ENCODE measurements at places on chromosomes 2 and 18.

DNA sequence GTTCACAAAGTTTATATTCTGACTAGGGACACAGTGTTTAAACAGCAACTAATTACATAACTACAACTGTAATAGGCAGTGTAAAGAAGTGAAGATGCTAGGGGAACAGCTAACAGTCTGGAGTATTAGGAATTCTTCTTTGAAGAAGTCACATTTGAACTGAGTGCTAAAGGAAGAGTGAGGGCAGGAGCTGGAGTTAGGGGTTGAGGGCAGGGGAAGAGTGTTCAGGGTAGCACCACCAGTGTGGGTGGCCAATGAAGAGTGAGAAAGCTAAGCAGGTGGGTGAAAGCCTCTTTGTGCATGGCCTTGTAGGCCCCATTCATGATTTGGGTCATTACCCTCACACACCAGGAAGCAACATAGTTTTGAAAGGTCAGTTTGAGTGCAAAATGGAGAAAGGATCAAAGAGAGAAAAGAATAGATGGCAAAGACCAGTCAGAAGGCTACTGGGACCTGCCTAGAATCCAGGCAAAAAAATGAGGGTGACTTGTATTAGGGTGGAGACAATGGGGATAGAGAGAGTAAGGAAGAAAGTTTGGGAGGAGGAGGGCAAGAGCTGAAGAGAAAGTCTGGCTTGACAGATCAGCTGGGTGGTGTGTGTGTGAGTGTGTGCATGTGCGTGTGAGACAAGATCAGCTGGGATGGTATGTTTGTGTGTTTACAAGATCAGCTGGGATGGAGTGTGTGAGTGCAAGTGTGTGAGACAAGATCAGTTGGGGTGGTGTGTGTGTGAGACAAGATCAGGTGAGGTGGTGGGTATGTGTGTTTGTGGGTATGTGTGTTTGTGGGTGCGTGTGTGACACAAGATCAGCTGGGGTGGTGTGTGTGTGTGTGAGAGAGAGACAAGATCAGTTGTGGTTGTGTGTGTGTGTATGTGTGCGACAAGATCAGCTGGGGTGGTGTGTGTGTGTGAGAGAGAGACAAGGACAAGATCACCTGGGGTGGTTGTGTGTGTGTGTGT, 43.6 kb upstream of the AGPS start:
- DNase-seq = no peak

DNA sequence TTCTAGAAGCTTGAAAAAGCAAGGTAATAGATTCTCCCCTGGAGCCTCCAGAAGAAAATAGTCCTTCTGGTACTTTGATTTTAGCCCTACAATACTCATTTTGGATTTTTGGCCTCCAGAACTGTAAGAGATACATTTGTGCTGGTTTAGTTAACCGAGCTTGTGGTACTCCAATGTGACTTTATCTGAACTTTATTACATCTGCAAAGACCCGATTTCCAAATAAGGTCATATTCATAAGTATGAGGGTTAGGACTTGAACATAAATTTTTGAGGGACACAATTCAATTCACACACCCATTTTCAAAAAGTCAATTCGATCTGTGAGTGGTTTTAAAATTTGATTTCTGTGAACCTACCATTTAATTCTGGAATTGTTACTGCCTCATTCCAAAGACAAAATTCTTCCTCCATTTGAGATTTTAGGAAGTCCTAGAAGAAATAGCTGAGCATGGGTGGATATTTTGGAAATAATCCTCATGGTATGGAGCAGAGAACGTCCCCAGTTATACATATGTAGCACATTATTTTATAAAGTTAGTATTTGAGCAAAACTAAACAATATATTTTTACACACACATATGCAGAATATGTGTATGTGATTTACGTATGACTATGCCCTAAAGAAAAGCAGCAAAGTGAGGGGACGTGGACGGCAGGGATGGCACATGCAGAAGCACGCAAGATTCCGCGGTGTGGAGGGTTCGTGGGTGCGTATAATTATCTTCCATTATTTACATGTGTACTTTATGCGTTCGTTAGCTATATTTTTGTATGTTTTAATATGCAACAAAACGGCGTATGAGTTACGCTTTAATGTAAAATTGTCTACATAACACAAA, 905 bp upstream of the NUP35 start:
- no peak for DNase-seq

DNA sequence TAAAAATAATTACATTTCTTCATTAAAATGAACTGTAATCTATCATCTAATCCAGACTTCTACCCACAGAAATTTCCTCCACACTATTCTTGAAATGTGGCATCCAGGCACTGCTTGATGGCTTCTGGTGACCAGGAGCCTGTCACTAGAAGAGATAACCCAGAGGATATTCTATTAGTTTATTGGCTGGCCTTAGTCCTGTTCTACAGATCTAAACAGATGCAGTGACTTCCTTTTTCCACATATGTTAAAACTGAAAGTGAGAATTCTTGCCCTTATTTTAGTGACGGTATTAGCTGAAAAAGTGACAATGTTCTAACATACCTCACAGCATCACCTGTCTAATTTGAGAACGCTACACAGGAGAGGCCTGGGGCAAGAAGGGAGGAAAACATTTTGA, 775.4 kb downstream of the TSN start:
- DNase-seq = no peak

DNA sequence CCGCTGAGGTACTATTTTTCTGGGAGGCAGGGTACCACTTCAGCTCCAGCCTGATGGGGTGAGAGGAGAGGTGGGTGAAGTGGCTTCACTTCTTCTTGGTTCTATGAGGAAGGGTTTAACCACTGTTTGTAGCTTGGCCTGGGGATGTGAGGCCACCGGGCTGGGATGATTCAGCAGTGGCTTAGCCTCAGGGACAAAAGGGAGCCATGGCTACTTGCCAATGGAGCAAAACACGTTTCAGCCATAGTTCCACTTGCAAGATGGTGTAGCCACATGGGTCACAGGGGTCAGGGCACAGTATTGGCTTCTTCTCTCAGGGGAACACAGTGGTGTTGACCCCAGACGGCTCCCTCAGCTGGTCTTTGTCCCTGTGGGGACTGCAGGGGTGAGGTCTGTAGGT, 14.9 kb downstream of the ZDBF2 start:
- DNase-seq = no peak

DNA sequence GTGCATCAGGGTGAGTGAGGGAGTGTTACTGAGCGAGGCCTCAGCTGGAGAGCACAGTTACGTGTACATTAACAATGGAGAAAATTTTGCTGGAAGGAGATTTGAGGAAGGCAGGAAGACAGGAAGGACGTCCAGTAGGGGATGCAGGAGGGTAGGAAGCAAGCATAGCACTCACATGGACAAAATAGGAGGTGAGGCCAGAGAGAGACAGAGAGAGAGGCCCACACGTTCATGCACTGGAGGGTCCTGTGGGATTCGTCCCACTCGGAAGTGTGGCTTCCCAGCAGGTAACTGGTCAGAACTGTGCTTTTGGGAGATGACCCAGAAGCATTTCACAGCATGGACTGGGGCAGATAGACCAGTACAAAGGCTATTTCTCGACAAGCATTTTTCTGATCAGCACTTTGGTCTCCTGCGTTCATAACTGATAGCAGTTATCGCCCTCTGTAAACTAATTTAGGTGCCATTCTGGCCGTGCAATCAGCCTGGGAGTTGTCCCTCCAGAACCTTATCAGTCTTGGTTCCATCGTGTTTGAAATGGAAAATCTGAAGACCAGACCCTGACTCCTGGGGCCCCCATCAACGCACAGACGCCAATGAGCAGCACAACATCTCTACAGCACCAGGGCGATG, 5.7 kb downstream of the LCT start:
- no peak for DNase-seq

GRCh38 chr2:71950256-71951082, 197.2 kb downstream of the CYP26B1 start:
- DNase-seq = no peak

DNA sequence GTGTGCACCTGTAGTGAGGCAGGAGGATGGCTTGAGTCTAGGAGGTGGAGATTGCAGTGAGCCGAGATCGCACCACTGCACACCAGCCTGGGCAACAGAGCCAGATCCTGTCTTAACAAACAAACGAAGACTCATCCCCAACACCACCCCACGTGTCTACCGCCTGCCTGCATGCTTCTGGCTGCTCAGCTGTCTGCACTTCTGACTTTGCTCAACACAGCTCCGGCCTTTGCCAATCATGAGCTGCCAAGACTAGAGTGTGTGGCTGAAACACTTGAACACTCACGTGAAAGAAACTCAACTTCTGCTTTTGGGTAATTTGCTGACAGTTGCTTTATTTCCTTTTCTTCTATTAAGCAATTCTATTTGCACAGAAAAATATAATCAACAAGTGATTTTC, 32.1 kb upstream of the SP3 start:
- no peak for DNase-seq

GRCh38 chr18:31176531-31176930, 13.9 kb upstream of the DSC1 start:
- no peak for DNase-seq

DNA sequence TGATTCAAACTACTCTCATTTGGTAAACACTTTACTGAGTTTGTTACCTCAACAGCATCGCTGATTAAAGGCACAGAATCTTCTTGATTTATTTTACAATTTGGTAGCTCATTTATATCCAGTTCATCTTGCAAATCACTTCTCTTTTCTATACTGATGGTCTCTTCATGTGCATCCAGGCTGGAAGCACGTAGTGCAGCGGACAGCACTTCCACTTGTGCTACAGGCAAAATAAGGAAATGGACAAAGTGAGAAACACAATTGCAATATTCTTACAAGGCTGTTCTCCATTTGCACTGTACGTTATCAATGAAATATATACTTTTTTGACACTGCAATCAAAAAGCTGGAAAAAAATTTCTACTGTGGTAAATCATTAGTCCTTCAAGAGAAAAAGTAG, 51.0 kb downstream of the PPP4R1 start:
- DNase-seq = no peak

DNA sequence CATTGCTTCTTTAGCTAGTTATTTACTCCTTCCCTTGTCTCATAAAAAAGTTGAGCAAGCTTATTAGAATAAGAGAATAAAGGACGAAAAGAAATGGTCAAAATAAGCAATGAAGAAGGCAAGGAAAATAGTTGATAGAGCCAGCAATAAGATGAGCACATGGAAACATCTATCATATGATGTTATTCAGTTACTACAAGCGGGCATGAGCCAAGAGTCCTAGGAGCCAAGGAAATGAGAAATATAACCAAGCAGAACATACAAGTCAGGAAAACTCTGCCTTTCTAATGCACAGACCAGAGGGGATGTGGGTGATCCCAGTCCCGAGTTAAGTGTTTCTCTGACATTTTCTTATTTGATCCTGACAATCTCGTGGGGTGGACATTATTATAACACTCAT, 33.9 kb downstream of the INO80C start:
- DNase-seq = no peak

GRCh38 chr18:78595453-78595852, 384.2 kb upstream of the SALL3 start:
- no peak for DNase-seq

DNA sequence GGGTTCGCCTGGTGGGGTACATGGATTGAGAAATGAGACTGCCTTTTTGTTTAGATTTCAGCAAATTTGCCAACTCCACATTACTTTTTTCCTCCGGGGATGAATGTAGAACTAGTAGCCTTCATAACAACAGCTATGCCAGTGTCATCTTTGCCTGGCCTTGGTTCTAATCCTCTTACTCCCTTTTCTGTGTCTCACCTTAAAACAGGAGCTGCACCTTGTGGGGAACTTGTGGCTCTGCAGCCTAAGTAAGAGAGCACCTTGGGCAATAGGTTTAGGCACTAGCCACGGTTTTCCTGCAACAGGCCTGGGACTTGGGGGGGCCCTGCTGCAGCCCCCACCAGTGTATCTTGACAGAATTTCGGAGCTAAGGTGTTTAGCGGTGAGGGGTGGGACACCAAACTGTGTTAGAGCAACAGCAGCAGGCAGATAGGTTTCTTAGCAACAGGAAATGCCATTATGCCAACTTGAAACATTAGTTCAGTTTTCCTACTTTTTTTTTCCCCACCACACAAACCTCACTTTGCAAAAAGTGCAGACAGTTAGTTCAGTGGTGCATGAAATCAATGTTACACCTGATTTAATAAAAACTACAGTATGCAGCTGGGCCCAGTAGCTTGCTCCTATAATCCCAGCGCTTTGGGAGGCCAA, 173.7 kb downstream of the PRKCE start:
- no peak for DNase-seq

DNA sequence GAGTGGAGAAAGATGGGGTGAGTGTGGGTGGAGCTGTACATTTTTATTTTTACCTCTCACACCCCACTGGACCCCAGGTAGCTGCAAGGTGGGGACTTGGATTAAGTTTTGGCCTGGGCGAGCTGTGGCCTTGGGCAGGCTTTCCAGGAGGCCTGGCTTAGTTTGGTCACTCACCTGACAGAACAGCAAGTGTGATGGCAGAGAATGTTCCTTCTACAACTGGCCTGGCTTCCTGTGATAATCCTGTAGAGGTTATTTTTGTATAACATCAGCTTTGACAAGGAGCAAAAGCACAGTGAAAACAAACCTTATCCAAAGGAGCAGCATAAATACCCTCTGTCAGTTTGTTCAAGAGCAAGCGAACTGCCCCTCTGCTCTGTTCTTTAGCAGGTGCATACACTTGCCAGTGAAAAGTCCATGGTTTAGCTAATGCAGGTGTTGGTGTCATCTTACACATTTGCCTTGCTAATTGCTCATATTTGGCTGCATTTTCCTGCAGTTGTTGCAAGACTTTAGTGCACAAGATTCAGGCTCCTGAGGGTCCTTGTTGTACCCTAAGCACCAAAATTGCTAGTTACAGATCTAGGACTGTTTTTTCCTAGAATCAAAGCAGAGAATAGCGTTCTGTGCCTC, 6.3 kb downstream of the THNSL2 start:
- no peak for DNase-seq

GRCh38 chr2:30713698-30714097, 93.5 kb downstream of the CAPN13 start:
- DNase-seq = no peak

DNA sequence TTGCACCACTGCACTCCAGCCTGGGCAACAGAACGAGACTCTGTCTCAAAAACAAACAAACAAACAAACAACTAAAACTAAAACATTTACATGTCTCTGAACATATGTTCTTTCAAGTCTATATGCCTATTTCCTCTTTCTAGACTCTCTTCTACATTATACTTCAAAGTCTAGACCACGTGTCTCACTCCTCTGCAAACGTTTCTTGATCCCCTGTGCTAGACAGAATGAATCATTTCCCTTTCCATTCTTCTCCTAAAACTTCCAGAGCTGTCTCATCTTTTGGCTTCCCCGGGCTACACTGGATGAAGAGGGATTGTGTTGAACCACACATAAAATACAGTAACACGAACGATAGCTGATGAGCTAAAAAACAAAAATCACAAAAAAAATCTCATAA, 67.1 kb downstream of the BAZ2B start:
- DNase-seq = no peak

DNA sequence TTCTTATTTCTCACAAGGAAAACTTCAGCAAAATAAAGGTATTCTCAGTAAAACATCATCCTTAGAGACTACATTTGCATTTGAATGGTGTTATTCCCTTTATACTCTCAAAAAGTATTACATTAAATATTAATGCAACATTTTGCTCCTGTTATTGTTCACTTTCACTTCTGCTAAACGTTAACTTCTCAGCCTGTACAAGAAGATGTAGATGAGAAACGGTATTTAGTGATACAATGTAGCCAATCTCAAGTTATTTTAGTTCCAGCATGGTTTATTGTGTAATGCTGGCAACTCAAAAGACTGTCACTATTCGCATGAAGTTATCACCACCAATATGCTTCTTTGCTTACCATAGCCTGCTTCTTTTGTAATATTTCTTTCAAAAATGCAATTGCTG, 514.1 kb downstream of the CPS1 start:
- no peak for DNase-seq

Data from HAP-1 (cell line).